GM10248 (cell line): ENCODE measurements at places on chromosomes 16 and 17.

- no peak for DNase-seq
Observed at GRCh38 chr17:48484850-48485249, 46.0 kb downstream of the HOXB1 start.

GRCh38 chr17:72097144-72097543 lies 23.7 kb upstream of the SOX9 start:
- DNase-seq: no peak

GRCh38 chr16:75455677-75456076 lies 8.8 kb downstream of the TMEM170A start:
- no peak for DNase-seq

- no peak for DNase-seq
Observed at GRCh38 chr17:2694381-2695242, 17.0 kb downstream of the CLUH start.

- no peak for DNase-seq
Observed at GRCh38 chr17:43482103-43483012, 1.4 kb upstream of the DHX8 start.

- no peak for DNase-seq
Observed at GRCh38 chr17:56313201-56313600, 159.9 kb downstream of the ANKFN1 start.

- no peak for DNase-seq
Observed at GRCh38 chr16:20676268-20676825, 21.1 kb downstream of the ACSM1 start.

- no peak for DNase-seq
Observed at GRCh38 chr17:52149626-52150025, 8.9 kb downstream of the CA10 start.

DNA sequence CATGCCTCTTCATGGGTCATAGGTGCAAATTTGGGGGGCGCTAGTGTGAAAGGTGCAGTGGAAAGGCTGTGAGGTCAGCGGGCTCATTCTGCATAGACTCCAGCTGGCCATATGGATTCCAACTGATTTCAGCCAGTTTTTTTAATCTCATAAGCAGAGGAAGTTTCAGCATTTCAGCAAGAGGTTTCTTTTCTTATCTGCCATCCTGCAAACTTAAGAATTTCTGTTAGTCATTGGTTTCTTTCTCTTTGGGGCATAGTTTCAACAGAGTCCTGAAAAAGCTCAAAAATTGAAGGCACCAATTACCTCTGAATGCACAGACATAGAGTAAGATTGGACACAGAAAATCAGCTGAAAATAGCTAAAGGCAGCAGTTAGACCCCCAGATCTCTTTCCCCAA lies 16.2 kb upstream of the ALOX15 start:
- DNase-seq: no peak

GRCh38 chr17:12706070-12706469 lies 40.4 kb downstream of the MYOCD start:
- no peak for DNase-seq

GRCh38 chr16:893360-893759 lies 77.4 kb downstream of the LMF1 start:
- no peak for DNase-seq

GRCh38 chr17:62888765-62889164 lies 77.3 kb upstream of the TANC2 start:
- DNase-seq: no peak

DNA sequence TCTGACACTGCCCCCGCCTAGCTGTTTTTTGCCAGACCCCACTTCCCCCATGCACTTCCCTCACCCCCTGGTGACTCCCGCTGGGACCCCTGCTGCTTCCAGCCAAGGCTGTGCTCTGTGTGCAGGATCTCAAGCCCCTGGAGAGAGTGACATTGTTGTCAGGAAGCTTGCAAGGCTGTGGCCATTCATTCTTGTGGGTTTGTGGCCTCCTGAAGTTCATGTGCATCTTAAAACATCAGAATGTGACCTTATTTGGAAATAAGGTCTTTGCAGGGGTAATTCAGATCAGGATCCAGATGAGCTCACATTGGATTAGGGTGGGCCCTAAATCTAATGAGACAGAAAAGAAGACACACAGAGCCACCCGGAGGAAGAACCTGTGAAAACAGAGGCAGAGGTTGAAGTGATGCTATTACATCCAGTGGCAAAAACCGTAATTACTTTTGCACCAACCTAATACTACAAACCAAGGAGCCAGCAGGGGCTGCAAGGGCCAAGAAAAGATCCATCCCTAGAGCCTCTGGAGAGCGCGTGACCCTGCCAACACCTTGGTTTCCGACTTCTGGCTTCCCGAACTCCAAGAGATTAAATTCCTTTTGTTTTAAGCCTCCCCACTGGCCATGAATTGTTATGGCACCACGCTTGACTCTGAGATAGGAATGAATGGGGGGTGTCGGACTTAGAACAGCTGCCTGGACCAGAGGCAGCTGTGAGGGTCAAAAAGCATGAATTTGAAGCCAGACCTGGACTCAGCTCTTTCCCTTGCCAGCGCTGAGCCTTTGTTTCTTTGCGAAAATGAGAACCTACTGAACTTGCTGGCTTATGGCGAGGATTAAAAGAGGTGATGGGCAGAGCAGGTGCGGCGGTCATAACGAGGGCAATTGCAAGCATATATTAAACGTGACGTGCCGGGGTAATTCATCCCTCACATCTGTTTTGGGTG lies 75.5 kb downstream of the BMERB1 start:
- DNase-seq: no peak

GRCh38 chr17:38572669-38573365 lies 32.9 kb downstream of the SRCIN1 start:
- DNase-seq: peak; percentile 47
